ENCODE measurements at places on chromosomes 4 and X. TPM values are rescaled to one million over a fixed set of nuclear protein-coding genes. Genes with fewer than 3 reads are reported as not detected.

Gene CENPI
- total RNA-seq, result 6.5 TPM

Gene LANCL3
- under 0.01 TPM for total RNA-seq

Gene TCEAL2
- not detected for total RNA-seq

Gene DIPK2B
- 1.0 TPM for total RNA-seq

Gene ANKRD50
- total RNA-seq, result 14.4 TPM

Gene CLDN24
- not detected for total RNA-seq

Gene SAGE1
- total RNA-seq, result not detected

Gene REPS2
- total RNA-seq, result 3.8 TPM

Gene PPBP
- 1.2 TPM for total RNA-seq

Gene TMEM156
- total RNA-seq, result 3.8 TPM

Gene CCKAR
- total RNA-seq, result not detected

Gene CYP2U1
- total RNA-seq, result 6.9 TPM

Gene DGKK
- not detected for total RNA-seq

Gene CSAG1
- total RNA-seq, result not detected

Gene ZNF630
- 0.78 TPM for total RNA-seq

Gene ARMCX2
- 98.9 TPM for total RNA-seq

Gene NPNT
- not detected for total RNA-seq

Gene XAGE2
- not detected for total RNA-seq

Data from epithelial cell of alveolus of lung (primary cell).